ENCODE measurements at places on chromosomes 6 and 20. TPM values are rescaled to one million over a fixed set of nuclear protein-coding genes. Genes with fewer than 3 reads are reported as not detected.

DNA sequence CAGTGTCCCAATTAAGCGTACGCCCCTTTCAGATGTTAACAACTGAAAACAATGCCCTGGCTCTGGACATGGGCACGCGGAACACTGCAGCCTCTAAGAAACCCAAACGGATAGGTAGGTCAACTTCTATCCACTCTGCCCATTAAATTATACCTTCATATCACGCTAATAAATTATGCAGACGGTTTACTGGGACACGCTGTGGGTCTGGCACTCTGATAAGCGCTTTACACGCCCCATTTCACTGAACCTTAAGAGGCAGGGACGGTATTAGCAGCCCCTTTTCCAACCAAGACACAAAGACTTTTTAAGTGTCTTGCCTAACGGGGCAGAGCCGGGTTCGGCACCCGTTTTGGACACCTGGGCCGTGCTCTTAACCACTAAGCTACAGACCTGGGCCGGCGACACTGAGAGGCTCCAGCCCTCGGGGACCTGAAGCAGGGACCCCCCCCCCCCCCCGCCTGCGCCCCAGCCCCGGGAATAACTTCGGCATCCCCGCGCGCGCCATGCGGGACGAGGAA lies 744 bp downstream of the STAU1 start:
- DNase-seq = no peak
- H3K36me3 ChIP-seq = no peaks in the 10 kb centered on the region
- peak overlapping the region; percentile 68 for H3K27ac ChIP-seq
- H3K4me3 ChIP-seq = peak overlapping the region; percentile 74
- H3K27me3 ChIP-seq = no peaks in the 10 kb centered on the region

DNA sequence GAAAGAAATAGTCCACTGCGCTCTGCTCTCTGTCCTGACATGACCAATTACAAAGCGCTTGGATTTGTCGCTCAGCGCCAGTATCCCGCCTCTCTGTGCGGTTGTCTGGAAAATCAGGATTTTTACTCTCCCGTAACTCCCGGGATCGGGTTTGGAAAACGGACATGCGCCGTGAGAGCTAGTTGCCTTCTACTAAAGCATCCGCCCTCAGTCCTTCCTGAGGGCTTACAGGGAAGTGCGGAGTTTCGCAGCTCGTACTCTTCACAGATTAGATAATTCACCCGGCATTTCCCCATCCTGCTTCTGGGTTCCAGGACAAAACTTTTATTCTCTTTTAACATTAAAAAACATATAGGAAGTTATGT lies 427 bp upstream of the MKKS start:
- peak overlapping the region; percentile 82 for H3K4me3 ChIP-seq
- H3K27me3 ChIP-seq = no peaks in the 10 kb centered on the region
- peaks cover 6% of the 10 kb centered on the region for H3K4me1 ChIP-seq
- DNase-seq = peak; percentile 99

Gene MCCD1
- total RNA-seq = not detected

DNA sequence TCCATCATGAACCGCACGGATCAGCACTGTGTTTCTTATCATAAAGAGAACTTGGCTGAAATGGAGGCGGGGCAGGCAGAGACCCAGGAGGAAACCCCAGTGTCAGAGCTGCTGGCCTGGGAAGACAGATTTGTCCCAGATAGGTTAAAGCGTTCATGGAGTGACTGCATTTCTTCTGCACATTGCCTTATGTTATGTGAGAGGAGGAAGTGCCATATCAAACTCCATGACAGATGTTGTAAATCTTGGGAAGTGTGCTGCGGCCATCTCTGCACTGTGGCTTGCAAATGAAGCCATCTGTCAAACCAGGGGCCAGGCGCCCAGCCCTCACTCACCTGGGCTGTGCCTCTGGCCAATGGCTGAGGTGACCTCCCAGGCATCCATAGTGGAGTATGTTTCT lies 163.0 kb downstream of the SLC24A3 start:
- no peak overlapping the region for H3K27ac ChIP-seq
- H3K4me3 ChIP-seq = no peak overlapping the region
- no peaks in the 10 kb centered on the region for H3K27me3 ChIP-seq
- no peaks in the 10 kb centered on the region for H3K36me3 ChIP-seq
- H3K4me1 ChIP-seq = no peaks in the 10 kb centered on the region

DNA sequence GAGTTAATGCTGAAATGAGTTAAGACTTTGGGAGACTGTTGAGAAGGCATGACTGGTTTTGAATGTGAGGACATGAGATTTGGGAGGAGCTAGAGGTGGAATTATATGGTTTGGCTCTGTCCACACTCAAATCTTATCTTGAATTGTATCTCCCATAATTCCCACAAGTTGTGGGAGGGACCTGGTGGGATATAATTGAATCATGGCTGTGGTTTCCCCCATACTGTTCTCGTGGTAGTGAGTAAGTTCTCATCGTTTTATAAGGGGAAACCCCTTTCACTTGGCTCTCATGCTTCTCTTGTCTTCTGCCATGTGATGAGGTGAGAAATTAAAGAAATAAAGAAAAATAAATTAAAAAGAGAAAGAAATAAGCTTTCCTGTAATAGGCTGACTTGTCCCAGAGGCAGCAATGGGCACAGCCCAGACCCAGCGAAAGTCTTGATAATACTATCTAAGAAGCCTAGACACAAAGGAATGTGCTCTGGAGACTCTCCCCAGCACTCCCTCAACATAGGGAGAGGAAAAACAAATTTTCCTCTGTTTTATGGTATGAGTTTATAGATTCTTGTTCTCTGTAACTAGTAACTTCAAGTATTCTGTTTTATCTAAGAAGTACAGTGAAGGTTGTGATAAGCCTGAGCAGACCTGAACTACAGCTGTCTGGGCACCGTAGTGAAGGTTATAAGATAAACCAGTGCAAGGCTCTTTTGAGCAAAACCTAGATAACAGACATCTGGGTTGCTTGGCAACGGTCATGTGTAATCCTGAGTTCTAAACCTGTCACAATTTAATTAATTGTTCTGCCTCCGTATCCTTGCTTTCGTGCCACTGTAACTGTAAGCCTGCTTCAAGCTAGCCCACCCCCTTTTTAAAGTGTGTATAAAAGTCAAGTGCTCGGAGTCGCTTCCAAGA lies 88.9 kb upstream of the ECI2 start:
- no peaks in the 10 kb centered on the region for H3K36me3 ChIP-seq
- H3K4me3 ChIP-seq = no peak overlapping the region
- peak; percentile 32 for DNase-seq
- no peak overlapping the region for H3K27ac ChIP-seq

DNA sequence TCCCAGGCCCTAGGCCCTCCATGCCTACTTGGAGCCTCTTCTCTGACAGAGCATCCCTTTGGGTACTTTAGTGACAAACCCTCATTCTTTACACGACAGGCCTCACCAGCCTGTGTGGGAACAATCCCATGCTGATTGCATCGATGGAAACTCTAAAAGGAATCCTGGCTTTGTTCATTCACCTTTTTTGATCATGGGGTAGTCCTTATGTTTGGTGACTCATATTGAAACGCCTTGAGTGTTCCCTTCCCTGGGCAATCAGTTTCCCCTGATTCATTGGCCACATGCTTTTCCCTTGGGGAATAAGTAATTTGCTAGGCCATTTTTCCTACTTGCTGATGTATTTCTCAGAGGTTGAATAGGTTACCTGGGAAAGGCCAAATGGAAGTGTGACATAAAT lies 14.7 kb upstream of the TNFAIP3 start:
- no peak overlapping the region for H3K4me3 ChIP-seq
- H3K27ac ChIP-seq = no peak overlapping the region
- H3K36me3 ChIP-seq = no peaks in the 10 kb centered on the region
- peak; percentile 51 for DNase-seq

DNA sequence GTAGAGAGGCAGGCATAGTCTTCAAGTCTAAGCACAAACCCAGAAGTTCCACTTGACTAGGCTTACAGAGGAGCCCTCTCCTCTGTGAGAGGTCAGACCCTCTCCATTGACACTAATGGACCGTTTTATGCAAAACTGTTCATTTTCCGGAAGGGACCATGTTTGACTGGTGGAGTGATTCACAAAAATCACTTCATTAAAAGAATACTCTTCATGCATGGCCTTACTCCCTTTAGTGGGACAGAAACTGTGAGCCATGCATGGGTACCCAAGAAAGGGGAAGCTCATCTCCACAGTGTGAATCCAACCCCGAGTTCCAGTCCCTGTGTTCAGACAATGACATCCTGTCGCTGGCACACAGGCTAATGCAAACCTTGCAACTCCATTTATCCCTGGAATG lies 63.2 kb downstream of the OLIG3 start:
- no peak overlapping the region for H3K4me3 ChIP-seq
- no peaks in the 10 kb centered on the region for H3K36me3 ChIP-seq
- no peak for DNase-seq
- H3K27me3 ChIP-seq = peaks cover 12% of the 10 kb centered on the region
- H3K4me1 ChIP-seq = no peaks in the 10 kb centered on the region

GRCh38 chr6:42177514-42178364 lies 4.6 kb downstream of the GUCA1A start:
- H3K4me3 ChIP-seq = no peak overlapping the region
- H3K27me3 ChIP-seq = no peaks in the 10 kb centered on the region
- no peaks in the 10 kb centered on the region for H3K4me1 ChIP-seq
- no peak for DNase-seq

All from GM23248 (cell line).